Sigmoid colon (tissue), 7 donors: ENCODE measurements at places on chromosomes 7 and 10.

GRCh38 chr7:102272075-102272916 is 14.4 kb upstream of the SH2B2 start:
- DNase-seq = peak; percentile 85

- no peak for DNase-seq
Measured at GRCh38 chr7:2908103-2908683, 64.1 kb upstream of the GNA12 start.

GRCh38 chr10:47056247-47056510 is 145.0 kb downstream of the PTPN20 start:
- DNase-seq = no peak

GRCh38 chr7:137847568-137848050 is 835 bp upstream of the DGKI start:
- no peak for DNase-seq

GRCh38 chr10:110163192-110163773 is 44.1 kb upstream of the MXI1 start:
- DNase-seq = no peak
